ENCODE measurements at places on chromosomes 6 and 20.

DNA sequence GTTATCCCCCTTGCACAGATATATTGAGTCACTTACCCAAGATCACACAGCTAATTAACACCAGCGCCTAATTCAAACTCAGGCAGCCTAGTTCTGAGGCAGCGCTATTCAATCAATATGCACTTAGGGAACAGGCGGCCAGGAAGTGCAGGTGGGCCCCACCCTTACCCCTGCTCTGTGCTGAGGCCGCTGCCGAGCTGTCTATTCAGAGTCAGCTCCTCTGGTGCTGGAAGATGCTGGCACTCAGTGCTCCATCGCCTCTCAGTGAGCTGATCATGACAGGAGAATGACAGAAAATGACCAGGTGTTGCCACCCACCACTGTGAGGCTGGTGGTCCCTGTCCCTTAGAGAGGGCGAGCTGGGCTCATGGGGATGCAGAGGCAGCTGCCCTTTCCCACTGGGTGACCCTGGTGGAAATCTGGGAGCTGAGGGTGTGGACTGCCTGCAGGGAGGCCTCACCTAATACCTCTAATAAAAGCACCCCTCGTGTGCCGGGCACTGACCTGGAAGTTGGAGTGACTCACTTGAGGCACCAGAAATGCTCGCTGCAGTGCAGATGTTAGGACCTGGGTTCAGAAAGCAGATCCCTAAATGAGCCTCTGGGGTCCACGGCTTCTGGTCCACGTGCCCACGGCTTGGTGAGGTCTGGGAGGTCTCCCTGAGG lies 42.5 kb upstream of the CD93 start:
- H3K36me3 ChIP-seq, result no peaks in the 10 kb centered on the region
- H3K27me3 ChIP-seq, result no peaks in the 10 kb centered on the region
- no peak for DNase-seq
- H3K4me1 ChIP-seq, result peaks cover 2% of the 10 kb centered on the region
- no peak overlapping the region for H3K27ac ChIP-seq

GRCh38 chr6:169893624-169894023 lies 142.2 kb downstream of the ERMARD start:
- H3K27me3 ChIP-seq, result no peaks in the 10 kb centered on the region
- no peaks in the 10 kb centered on the region for H3K36me3 ChIP-seq
- H3K27ac ChIP-seq, result no peak overlapping the region
- H3K4me1 ChIP-seq, result no peaks in the 10 kb centered on the region
- no peak overlapping the region for H3K4me3 ChIP-seq

- H3K4me3 ChIP-seq, result no peak overlapping the region
- no peak for DNase-seq
- peaks cover 37% of the 10 kb centered on the region for H3K4me1 ChIP-seq
- H3K36me3 ChIP-seq, result no peaks in the 10 kb centered on the region
- H3K27ac ChIP-seq, result no peak overlapping the region
- H3K27me3 ChIP-seq, result no peaks in the 10 kb centered on the region
These were observed 518.5 kb downstream of the CD83 start for GRCh38 chr6:14635934-14636591.

- no peak overlapping the region for H3K27ac ChIP-seq
- H3K27me3 ChIP-seq, result no peaks in the 10 kb centered on the region
- H3K4me1 ChIP-seq, result peaks cover 23% of the 10 kb centered on the region
- H3K36me3 ChIP-seq, result no peaks in the 10 kb centered on the region
- DNase-seq, result no peak
These were observed 76.6 kb upstream of the TOX2 start for GRCh38 chr20:43837856-43838702.

DNA sequence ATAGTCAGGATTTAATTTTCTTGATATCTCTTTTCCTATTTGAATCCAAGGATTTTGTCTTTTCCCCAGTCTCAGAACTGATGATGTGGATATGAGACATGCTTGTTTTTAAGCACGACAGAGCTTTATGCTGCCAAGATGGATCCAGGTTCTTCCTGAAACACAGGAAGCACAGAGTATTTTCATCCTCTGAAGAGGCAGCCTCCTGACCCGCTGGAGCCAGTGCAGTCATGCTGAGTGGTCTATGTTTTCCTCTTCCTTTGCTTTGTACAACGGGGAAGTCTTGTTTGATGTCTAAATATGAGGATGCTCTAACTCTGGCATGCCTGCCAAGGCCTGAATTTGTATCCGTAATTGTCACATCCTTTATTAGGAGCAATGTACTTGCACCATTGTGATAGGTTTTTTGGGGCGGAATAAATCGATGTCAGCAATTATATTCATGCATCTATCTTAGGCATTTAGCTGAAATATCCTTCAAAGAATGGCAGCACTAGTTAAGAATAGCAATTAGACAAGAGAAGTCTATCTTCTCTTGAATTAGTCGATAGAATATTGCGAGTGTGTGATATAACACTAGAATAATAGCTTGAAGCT lies 407.1 kb upstream of the JAG1 start:
- no peaks in the 10 kb centered on the region for H3K4me1 ChIP-seq
- no peak for DNase-seq
- no peak overlapping the region for H3K27ac ChIP-seq
- H3K36me3 ChIP-seq, result no peaks in the 10 kb centered on the region

GRCh38 chr6:33081098-33081824 lies 5.5 kb downstream of the HLA-DPB1 start:
- no peaks in the 10 kb centered on the region for H3K36me3 ChIP-seq
- peaks cover 46% of the 10 kb centered on the region for H3K4me1 ChIP-seq
- no peak overlapping the region for H3K4me3 ChIP-seq
- H3K27me3 ChIP-seq, result no peaks in the 10 kb centered on the region
- no peak overlapping the region for H3K27ac ChIP-seq
- DNase-seq, result no peak

- H3K36me3 ChIP-seq, result no peaks in the 10 kb centered on the region
- H3K4me1 ChIP-seq, result no peaks in the 10 kb centered on the region
- no peak overlapping the region for H3K27ac ChIP-seq
- no peaks in the 10 kb centered on the region for H3K27me3 ChIP-seq
These were observed 78.5 kb downstream of the FARS2 start for GRCh38 chr6:5339786-5340185.

DNA sequence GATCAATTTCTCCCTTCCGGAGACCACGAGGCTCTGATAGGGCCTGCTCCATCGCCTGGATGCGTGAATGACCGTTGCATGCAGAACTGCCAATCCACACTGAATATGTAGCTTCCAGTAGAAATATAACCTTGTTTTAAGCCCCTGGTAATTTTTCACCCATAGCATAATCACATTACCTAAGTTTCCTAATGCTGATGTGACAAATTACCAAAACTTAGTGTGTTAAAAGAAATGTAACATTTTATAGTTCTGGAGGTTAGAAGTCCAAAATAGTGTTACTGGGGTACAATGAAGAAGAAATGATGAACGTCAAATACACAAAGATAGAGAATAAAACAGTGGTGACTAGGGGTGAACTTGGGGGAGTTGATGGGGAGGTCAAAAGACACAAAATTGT lies 22.0 kb upstream of the SIRPD start:
- H3K4me1 ChIP-seq, result no peaks in the 10 kb centered on the region
- H3K27me3 ChIP-seq, result no peaks in the 10 kb centered on the region
- no peak overlapping the region for H3K4me3 ChIP-seq
- H3K27ac ChIP-seq, result no peak overlapping the region

GRCh38 chr6:2237001-2237400 lies 8.4 kb downstream of the GMDS start:
- H3K36me3 ChIP-seq, result no peaks in the 10 kb centered on the region
- no peaks in the 10 kb centered on the region for H3K27me3 ChIP-seq
- no peak overlapping the region for H3K27ac ChIP-seq
- H3K4me3 ChIP-seq, result no peak overlapping the region
- H3K4me1 ChIP-seq, result no peaks in the 10 kb centered on the region

DNA sequence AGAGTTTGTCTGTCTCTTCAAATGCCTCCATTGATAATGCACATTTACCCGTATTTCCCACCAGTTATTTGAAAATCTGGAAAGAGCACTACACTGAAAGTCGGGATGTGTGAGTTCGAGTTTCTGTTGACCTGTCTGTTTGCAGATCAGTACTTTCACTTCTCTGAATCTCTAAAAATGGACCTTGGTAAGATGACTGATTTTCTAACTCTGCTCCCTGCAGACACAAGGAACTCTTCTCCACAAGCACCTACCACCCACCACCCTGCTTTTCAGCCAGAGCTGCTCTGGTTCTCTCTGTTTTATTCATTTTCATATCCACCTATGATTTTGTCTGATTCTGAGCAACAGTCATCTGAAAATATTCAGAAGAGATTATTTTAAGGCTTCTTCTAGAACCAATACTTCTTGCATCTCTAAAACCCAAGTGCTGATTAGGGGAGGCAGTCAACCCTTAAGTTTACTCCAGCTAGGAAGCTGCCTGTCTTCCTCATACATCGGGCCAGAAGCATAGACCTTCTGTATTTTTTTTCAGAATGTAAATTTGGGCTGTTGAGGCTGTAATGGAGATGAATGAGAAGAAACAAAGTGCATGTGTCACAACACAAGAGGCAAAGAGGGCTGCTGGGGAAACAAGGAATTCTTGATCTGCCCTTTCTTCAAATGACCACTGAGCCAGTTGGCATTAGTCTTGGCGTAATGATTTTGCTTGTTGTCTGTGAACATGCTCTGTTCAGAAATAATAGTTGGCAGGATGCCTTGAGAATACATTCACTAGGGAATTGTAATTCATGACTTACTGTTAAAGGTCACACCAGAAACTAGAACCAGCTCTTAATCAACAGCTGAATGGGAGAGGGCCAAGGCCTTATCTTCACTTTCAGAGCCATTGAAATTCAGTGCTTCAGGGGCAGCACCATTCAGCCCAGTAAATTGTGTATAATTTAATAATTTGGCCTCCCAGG lies 85.4 kb upstream of the MYLIP start:
- no peaks in the 10 kb centered on the region for H3K36me3 ChIP-seq
- peaks cover 2% of the 10 kb centered on the region for H3K27me3 ChIP-seq
- DNase-seq, result no peak
- H3K4me1 ChIP-seq, result no peaks in the 10 kb centered on the region
- no peak overlapping the region for H3K4me3 ChIP-seq
- H3K27ac ChIP-seq, result no peak overlapping the region

- H3K4me3 ChIP-seq, result no peak overlapping the region
- H3K27me3 ChIP-seq, result no peaks in the 10 kb centered on the region
- no peaks in the 10 kb centered on the region for H3K4me1 ChIP-seq
These were observed 284.2 kb upstream of the SGK1 start for GRCh38 chr6:134602123-134602522.

- no peak overlapping the region for H3K27ac ChIP-seq
- no peaks in the 10 kb centered on the region for H3K27me3 ChIP-seq
- no peaks in the 10 kb centered on the region for H3K4me1 ChIP-seq
- DNase-seq, result no peak
- no peaks in the 10 kb centered on the region for H3K36me3 ChIP-seq
These were observed 21.5 kb upstream of the MRPS18A start for GRCh38 chr6:43708860-43709653.

DNA sequence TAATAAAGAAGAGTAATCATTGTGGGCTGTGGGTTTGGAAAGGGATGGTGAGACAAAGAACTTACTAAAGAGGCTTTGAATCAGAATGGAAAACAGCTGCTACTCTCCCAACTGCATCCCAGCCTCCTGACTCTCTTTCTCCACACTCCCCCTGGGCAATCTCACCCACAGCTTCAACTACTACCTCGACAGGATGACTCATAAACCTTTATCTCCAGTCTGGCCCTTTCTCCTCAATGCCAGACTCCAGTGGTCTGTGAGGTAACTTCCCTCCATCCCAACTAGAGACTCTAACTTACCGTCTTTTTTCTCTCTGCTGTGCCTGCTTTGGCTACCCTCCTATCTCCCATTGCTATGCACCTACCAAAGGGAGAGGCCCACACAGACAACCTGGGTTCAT lies 135.3 kb upstream of the RREB1 start:
- no peaks in the 10 kb centered on the region for H3K27me3 ChIP-seq
- no peaks in the 10 kb centered on the region for H3K4me1 ChIP-seq
- no peaks in the 10 kb centered on the region for H3K36me3 ChIP-seq
- H3K27ac ChIP-seq, result no peak overlapping the region
- no peak overlapping the region for H3K4me3 ChIP-seq
- DNase-seq, result no peak

DNA sequence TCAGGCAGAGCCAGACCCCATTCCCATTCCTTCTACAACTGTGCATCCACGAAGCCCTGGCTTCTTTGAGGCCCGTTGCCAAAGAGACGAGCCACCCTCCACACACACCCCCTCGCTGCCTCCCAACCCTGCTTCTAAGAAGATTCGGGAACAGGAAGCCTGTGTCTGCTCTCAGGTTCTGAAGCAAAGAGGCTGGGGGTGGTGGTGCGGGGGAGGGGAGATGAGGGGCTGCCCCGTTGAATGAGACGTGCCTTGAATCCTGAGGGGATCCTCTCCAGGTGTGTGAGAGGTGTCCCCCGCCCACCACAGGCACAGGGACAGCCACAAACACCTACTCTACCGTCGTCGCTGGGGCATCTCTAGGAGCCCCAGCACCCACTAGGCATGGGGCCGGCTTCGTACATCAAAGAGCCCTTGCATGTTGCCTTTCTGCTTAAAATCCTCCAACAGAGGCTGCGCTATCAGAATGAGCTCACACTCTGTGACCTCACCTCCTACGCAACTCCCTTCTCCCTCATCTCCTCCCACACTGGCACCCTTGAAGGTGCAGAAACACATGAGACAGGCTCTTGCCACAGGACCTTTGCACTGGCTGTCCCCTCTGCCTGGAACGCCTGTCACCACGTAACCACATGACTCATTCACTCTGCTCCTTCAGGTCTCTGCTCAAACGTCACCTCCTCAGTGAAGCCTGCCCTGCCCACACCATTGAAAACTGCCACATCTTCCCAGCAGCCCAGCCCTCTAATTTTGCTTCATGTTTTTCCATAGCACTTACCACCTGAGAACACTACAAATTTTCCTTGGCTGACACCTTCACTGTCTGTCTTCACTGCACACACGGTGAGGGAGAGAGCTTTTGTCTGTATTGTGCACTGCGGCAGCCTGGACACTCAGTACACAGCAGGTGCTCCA lies 58.5 kb downstream of the PREX1 start:
- peak; percentile 88 for DNase-seq
- H3K4me3 ChIP-seq, result peak overlapping the region; percentile 10
- H3K4me1 ChIP-seq, result peaks cover 13% of the 10 kb centered on the region
- H3K36me3 ChIP-seq, result no peaks in the 10 kb centered on the region
- no peaks in the 10 kb centered on the region for H3K27me3 ChIP-seq

All from T-cell (primary cell).